ENCODE measurements at places on chromosomes 7 and 10.

- DNase-seq = no peak
These were observed 47.1 kb downstream of the MYOF start for GRCh38 chr10:93434991-93435491.

GRCh38 chr10:36473122-36473521 is 652.3 kb upstream of the ANKRD30A start:
- DNase-seq = no peak

GRCh38 chr10:62637249-62638061 is 167.1 kb upstream of the ADO start:
- peak; percentile 82 for DNase-seq

GRCh38 chr7:34165927-34166550 is 260.7 kb downstream of the BMPER start:
- DNase-seq = no peak

GRCh38 chr7:27419581-27420177 is 177.1 kb downstream of the EVX1 start:
- DNase-seq = no peak

DNA sequence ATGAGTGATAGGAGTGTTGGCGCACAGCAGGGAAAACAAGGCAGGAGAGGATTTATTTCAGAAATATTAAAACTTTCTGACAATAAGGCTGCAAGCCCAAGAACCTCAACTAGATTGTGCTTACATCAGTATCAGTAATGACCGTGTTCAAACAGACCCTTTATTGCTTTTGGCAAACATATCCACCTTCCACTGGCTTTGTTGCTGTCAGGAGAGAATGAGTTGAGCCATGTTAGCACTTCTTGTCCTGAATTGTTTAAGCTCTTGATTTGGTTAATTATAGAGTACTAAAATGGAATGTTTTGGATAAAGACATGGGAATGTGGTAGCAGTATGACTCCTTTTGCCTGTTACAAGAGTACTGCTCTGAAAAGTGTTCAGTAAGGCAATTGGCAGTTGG is 3.8 kb downstream of the AHCYL2 start:
- no peak for DNase-seq

DNA sequence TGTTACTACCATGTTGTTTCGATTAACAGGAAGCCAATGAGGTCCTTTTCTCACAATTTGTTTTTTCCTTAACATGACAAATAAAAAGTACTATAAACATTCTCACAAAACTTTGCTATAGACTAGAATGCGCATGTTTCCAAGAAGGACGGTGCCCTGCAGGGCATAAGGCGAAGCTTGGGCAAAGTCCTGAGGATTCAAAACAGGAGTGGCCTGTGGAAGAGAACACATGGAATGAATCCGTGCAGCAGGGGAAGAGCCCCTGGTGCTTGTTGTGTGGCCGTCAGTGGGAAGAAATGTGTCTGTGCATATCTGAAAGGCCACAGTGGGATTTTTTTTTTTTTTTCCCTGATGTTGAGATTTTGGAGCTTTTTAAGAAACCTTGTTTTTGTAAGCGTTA is 67.6 kb downstream of the ITGA8 start:
- DNase-seq = no peak

- DNase-seq = no peak
These were observed 47.3 kb downstream of the ITGA8 start for GRCh38 chr10:15672469-15672868.

DNA sequence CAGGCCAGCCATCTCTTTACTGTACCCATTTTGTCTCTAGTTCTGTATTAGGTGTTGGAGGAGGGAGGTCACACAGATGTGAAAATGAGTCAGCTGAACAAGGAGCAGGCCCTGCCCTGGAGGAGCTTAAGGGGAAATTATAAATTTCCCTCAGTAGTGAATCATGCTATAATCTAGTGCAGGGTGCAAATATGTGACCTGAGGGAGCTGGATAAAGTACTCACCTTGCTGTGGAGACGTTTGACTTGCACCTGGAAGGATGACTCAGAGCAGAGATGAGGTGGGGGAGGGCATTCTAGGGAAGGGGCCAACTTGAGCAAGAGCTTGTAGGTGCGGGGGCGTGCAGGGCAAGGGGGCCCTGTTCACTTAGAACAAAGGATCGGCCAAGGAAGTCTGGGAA is 610.6 kb downstream of the SDK1 start:
- DNase-seq = no peak

- no peak for DNase-seq
These were observed 29.7 kb downstream of the HTRA1 start for GRCh38 chr10:122490786-122491680.

- DNase-seq = no peak
These were observed 42.8 kb upstream of the FOXL3 start for GRCh38 chr7:247181-247580.

- DNase-seq = no peak
These were observed 53.0 kb downstream of the C1GALT1 start for GRCh38 chr7:7235347-7235746.

GRCh38 chr10:114748241-114748640 is 73.3 kb upstream of the FHIP2A start:
- no peak for DNase-seq

GRCh38 chr7:122550545-122550944 is 148.4 kb downstream of the RNF133 start:
- DNase-seq = no peak

All from stimulated activated naive B cell treated with anti-CD40 and anti-IgM and Interleukin-4, amounts not matched to agents 10 μg/mL and 1 μg/mL and 100 μg/mL, for 72 hours (primary cell).